ENCODE measurements at places on chromosomes 3 and 15. TPM values are rescaled to one million over a fixed set of nuclear protein-coding genes. Genes with fewer than 3 reads are reported as not detected.

DNA sequence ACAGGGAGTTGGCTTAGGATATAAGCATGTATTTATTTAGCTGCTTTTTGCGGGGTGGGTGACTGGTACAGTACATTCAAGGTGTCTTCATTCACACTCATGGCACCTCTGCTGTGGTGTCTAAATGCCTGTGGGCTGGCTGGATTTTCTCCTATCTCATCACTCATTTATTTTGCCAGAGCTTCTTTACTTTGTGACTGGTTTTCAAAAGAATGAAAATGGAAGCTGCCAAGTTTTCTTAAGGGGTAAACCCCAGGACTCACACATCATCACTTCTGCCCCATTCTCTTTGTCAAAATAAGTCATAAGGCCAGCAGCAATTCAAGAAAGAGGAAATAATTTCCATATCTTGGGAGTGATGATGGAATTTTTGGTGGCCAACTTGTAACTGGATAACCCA, 493.4 kb upstream of the ALCAM start:
- no peaks in the 10 kb centered on the region for H3K4me1 ChIP-seq
- H3K4me3 ChIP-seq: no peak overlapping the region
- H3K27me3 ChIP-seq: no peaks in the 10 kb centered on the region
- no peak overlapping the region for H3K27ac ChIP-seq
- no peaks in the 10 kb centered on the region for H3K36me3 ChIP-seq

DNA sequence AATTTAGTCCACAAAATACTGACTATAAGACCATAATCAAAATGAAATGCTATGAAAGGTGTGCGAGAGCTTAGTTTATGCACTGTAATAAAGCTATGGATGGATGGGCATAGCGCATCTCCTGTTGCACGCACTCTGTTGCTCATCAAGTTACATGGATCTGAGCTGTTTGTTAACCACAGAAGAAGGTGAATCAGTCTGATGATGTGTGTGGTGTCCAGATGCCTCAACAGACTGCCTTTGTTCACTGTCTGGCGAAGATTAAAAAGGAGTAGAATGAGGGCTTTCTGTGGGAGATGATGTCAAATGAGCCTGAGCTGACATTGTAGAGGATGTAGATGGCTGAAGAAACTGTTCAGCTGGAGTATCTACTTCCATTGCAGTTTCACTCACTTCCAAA, 36.1 kb downstream of the NSMCE3 start:
- H3K4me3 ChIP-seq: no peak overlapping the region
- no peak overlapping the region for H3K27ac ChIP-seq
- DNase-seq: no peak
- H3K4me1 ChIP-seq: no peaks in the 10 kb centered on the region
- no peaks in the 10 kb centered on the region for H3K36me3 ChIP-seq
- peaks cover 24% of the 10 kb centered on the region for H3K27me3 ChIP-seq

Gene KIF9
- total RNA-seq: 4.5 TPM

GRCh38 chr3:87313641-87314040, 37.3 kb upstream of the POU1F1 start:
- no peak for DNase-seq
- no peaks in the 10 kb centered on the region for H3K36me3 ChIP-seq
- peaks cover 4% of the 10 kb centered on the region for H3K27me3 ChIP-seq
- no peak overlapping the region for H3K27ac ChIP-seq
- no peaks in the 10 kb centered on the region for H3K4me1 ChIP-seq
- H3K4me3 ChIP-seq: no peak overlapping the region

DNA sequence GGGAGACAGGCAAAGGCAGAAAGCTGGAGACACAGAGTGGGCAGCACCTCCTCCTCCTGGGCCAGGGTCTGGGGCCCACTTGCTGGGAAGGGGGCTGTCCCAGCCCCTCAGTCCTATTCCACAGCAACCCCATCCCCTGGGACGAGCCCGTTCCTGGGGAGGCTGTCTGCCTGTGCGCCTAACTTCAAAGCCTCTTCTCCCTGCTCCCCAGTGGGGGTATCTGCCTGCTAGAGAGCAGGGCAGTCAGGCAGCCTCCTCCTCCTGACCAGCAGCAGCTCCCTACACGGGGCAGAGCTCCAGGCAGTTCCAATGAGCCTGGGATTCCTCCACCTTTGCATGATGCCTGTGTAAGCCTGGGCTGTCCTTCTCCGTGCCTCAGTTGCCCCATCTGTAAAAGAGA, 6.9 kb downstream of the PTH1R start:
- H3K4me3 ChIP-seq: no peak overlapping the region
- no peaks in the 10 kb centered on the region for H3K36me3 ChIP-seq
- H3K27ac ChIP-seq: no peak overlapping the region
- no peak for DNase-seq
- H3K4me1 ChIP-seq: no peaks in the 10 kb centered on the region
- H3K27me3 ChIP-seq: peaks cover 59% of the 10 kb centered on the region

Gene LRRC49
- not detected for total RNA-seq
